ENCODE measurements at places on chromosomes 12 and 14. TPM values are rescaled to one million over a fixed set of nuclear protein-coding genes. Genes with fewer than 3 reads are reported as not detected.

Gene GALNT8
- 0.93 TPM for polyA plus RNA-seq

DNA sequence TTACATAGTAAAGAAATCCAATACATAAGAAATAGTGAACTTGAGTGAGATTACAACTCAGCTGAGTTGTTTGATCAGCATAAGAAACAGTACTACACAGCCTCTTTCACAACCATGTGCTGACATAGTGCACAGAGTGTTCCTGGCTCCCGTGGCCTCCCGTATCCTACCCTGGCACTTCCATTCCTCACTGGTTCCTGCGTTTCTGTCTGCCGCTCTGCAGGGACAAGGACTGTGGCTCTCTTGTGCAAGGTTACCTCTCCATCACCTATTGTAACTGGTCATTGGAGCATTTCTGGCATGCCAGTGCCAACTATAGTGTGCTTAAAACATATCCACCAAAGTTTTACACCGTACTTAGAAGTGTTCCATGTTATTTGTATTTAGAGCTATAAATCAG, 46.3 kb upstream of the PCED1B start:
- peaks cover 4% of the 10 kb centered on the region for H3K4me1 ChIP-seq
- H3K27ac ChIP-seq = no peak overlapping the region
- no peak for DNase-seq
- H3K4me3 ChIP-seq = no peak overlapping the region
- no peaks in the 10 kb centered on the region for H3K36me3 ChIP-seq
- H3K27me3 ChIP-seq = no peaks in the 10 kb centered on the region

GRCh38 chr12:113831476-113831875, 134.6 kb downstream of the RBM19 start:
- no peaks in the 10 kb centered on the region for H3K4me1 ChIP-seq
- no peaks in the 10 kb centered on the region for H3K36me3 ChIP-seq
- no peak for DNase-seq
- H3K27ac ChIP-seq = no peak overlapping the region
- H3K4me3 ChIP-seq = no peak overlapping the region

Gene CBLN3
- 6.8 TPM for polyA plus RNA-seq

GRCh38 chr12:30748147-30748546, 6.6 kb downstream of the CAPRIN2 start:
- H3K4me3 ChIP-seq = no peak overlapping the region
- H3K4me1 ChIP-seq = peaks cover 7% of the 10 kb centered on the region
- DNase-seq = no peak
- H3K27me3 ChIP-seq = no peaks in the 10 kb centered on the region

DNA sequence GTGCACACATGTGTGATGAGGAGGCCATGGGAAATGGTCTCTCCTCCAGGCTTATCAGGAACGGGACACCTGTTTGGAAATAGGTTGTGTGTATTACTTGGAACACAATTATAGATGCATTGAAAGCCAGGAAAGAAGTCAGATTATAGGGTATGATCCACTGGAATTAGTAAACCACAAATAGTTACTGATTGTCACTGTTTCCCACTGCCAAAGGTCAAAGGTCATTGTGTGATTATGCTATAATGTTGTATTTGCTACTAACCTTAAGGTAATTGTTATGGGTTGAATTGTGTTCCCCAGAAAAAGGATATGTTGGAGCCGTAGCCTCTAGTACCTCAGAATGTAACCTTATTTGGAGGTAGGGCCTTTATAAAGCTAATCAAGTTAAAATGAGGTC, 129.9 kb upstream of the FBXO33 start:
- no peaks in the 10 kb centered on the region for H3K36me3 ChIP-seq
- H3K4me1 ChIP-seq = no peaks in the 10 kb centered on the region

Measured in spleen (tissue), 13 donors.